ENCODE measurements at places on chromosomes 5 and 9.

GRCh38 chr5:7881091-7881490, 12.1 kb downstream of the MTRR start:
- no peak for DNase-seq

- no peak for DNase-seq
Observed at GRCh38 chr9:93860694-93861658, 94.2 kb downstream of the BARX1 start.

- no peak for DNase-seq
Observed at GRCh38 chr9:107667231-107668070, 177.9 kb upstream of the KLF4 start.

DNA sequence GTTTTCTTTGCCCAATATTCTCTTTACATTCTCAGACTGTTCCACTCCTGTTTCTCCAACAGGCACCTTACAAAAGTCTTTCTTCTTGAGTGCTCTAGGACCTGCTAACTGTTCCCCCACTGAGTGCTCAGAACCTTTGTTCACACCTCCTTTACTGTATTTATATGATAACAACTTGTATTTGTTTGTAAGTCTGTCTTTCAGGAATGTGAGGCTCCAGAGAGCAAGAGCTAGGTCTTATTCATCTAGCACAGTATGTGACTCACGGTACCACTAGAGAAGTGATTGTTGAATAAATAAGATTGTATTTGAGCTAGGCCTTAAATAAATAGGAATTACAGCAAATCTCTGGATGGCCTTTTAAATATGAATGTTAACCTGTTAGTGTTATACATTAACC, 42.5 kb upstream of the MYOT start:
- DNase-seq, result no peak

DNA sequence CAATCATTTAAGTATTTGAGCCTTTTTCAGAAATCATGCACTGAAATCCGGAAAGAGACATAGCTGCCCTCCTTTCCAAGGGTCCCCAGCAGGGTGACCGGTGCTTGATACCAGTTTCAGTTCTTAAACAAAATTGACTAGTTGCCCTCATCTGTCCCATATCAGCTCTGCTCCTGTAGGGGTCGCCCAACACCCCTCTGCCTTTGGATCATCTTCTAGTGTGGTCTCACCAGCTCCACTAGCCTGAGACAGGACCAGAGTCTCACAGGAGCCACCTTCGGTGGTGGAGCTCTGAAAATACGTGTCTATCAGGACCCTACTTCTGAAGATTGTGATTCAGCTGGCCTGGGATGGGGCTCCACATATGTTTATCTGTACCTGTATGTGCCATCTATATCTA, 428.2 kb downstream of the ENC1 start:
- DNase-seq, result no peak

DNA sequence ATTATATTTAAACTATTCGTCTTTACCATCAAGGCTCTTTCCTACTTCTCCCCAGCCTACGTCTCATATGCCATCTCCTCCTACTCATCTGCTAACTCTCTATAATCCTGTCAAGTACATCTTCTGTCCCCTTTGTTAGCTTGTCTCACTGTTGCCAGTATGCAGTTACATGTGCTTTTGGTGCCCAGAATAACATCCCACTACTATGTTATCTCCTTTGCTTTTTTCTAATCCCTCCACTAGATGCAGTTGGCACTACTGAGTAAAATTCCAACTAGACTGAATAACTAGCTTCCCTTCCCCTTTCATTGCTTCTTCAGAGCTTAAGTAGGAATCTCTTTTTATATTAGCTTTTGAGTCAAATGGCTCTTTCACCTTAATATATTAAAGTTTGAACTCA, 3.0 kb upstream of the ARRDC3 start:
- no peak for DNase-seq

DNA sequence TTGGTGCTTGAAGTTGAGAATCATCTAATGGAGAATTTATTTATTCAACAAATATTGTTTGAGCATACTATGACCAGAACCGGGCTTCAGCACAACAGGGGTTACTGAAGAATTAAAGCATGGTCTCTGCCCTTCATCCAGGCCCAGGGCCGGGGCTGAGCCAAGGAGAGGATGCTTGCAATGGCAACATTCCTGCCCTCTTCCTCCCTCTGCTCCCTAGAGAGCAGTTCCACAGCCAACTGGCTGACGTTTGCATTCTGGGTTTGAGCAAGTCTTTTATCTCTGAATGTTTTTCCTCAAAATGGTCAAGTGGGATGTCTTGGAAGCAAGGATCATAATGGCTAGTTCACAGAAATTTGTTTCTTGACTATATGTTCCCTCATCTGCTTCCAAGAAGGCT, 80.7 kb downstream of the GLDC start:
- DNase-seq, result no peak

- peak; percentile 77 for DNase-seq
Observed at GRCh38 chr9:72680593-72681282, 159.3 kb downstream of the TMC1 start.

- no peak for DNase-seq
Observed at GRCh38 chr9:84669013-84669287, 579 bp upstream of the NTRK2 start.

- no peak for DNase-seq
Observed at GRCh38 chr9:70566751-70567150, 152.3 kb upstream of the KLF9 start.

DNA sequence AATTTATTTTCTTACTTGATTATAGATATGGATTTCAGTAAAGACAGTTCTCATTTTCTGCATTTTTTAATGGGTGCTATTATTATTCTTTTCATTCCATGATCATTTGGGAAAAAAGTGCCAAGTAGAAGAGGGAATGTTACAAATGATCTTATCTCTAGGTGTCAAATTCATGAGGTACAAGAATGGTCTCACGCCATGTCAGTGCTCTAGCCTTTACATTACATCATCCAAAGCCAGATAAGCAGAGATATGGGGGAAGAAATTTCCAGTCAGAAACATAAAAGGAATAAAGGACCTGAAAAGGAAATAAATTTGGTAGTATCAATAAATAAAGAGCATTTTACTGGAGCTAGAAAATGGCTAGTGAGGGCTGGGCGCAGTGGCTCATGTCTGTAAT, 1544.2 kb upstream of the CDH6 start:
- no peak for DNase-seq

- DNase-seq, result no peak
Observed at GRCh38 chr5:93511445-93511844, 69.6 kb downstream of the NR2F1-AS1 start.

GRCh38 chr5:77231471-77232138, 21.1 kb downstream of the PDE8B start:
- no peak for DNase-seq

DNA sequence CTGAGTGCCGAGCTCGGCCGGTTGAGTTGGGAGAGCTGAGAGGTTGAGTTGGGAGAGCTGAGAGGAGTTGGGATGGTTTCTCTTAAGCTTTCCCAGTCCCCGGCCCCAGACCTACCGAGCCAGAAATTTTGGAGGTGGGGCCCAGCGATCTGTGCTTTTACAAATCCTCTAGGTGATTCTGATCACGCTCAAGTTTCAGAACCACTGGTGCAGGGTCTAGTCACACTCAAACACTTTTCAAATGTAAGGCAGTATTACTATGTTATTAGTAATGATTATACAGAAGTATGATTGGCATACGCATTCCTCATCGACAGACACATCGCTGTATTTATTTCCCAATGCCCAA, 256 bp upstream of the CLINT1 start:
- DNase-seq, result no peak

GRCh38 chr5:93192087-93192486, 388.9 kb downstream of the NR2F1-AS1 start:
- DNase-seq, result no peak

DNA sequence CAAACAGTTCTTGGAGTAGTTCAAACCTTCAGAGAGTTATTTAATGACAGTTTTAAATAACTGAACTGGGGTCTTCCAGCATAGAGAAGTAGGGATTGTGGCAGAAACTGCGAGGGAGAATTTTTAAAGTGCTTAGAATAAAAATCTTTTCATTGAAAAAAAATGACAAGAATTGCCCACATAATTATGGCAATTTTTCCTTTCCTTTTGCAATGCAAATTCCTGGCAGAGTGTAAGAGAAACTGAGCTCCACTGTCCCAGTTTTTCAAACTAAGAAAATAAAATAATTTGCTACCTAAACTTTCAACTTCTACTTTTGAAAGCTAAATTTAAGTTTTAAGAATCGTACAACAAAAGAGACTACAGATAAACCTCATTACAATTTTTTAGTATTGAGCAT, 2.3 kb upstream of the PTGER4 start:
- no peak for DNase-seq

GRCh38 chr9:7316166-7316795, 483.3 kb downstream of the DMAC1 start:
- DNase-seq, result no peak

DNA sequence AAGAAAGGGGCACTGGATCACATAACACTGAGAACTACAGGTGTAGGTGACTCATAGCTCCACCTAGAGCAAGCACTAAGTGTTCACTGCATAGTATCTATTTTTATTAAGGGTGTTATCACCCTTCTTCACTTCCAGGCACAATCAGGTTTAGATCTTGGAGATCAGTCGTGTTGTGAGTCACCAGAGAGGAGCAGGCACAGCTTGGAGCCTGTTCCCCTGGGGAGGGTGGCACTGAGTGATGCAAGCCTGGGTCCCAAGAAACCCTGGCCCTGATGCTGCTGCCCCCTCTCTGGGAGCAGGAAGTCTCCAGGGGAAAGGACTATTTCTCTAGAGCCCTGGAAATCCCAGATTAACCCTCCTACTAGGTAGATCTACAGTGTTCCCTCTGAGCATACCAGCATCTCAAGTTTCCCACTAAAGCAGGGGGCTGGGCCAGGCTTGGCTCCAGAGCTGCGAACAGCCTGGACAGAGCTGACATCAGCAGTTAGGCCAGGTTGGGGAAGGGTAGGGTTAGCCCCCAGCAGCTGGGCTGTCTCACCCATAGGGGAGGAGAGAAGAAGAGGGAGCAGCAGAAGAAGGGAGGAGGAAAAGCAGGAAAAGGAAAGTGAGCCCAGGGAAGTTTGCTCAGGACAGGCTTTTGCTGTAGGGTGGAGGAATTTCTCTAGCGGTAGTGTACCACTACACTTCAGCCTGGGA, 28.1 kb upstream of the SPINK4 start:
- no peak for DNase-seq

- peak; percentile 43 for DNase-seq
Observed at GRCh38 chr9:97501177-97501971, at the start of gene TMOD1. Gene TMOD1, plus strand, starts transcription at chr9:97501666. Its CDS starts 22,523 bp downstream, at chr9:97524189.

GRCh38 chr9:70801181-70801829, 320.1 kb downstream of the TRPM3 start:
- no peak for DNase-seq

DNA sequence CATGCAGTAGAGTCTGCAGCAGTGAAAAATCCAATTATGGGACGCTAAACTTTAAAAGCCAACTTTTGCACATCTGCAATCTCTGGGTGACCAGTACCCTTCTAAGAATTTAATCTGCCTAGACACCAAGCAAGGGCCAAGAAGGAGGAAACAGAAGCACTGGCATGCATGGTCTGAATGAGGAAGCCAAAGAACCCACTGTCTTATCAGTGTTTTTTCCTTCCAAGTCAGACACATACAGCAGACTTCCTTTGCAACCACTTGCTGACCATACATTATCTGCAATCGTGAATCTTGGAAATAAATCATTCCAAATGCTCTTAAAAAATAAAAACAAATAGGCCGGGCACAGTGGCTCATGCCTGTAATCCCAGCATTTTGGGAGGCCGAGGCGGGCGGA, 65.9 kb downstream of the DEPDC1B start:
- no peak for DNase-seq

- DNase-seq, result peak; percentile 71
Observed at GRCh38 chr9:87498811-87499360, 1.2 kb downstream of the DAPK1 start.

GRCh38 chr9:133788819-133789717, 50.9 kb upstream of the SARDH start:
- peak; percentile 24 for DNase-seq

GRCh38 chr5:22985446-22985845, 132.3 kb upstream of the CDH12 start:
- DNase-seq, result no peak

DNA sequence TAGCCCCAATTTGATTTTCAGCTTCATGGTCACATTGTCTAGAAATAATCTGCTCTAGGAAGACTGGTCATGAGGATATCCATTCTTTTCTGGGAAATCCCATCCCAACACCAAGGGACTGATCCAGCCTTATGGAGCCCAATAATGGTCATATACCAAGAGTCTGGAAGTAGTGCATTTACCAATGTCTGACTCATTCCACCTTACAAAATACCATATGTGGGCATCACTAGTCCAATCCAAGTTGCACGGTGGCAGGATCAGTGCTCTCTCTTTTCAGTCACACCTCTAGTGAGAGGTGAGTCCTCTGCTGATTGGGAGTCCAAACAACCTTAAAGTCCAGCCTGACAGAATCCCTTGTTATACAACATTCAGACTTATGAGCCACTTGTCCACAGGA, 73.7 kb downstream of the FEM1C start:
- DNase-seq, result no peak

DNA sequence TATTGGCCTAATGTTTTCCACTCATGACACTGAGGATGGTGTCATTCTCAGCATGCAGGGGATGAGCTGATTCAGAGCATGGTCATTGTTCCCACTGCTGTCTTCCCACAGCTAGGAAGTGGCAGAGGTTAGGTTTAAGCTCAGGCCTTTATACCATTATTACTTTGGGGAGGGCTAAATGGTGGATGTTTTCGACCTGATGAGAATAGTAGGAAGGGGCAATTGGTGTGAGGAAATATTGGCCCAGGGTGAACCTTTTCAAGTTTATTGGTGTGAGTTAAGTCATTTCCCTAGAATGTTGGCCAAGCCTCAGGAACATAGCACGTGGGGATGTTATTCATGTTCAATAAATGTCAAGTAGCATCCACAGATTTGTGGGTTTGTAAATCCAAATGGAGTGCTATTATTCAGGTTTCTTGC, 59.6 kb downstream of the ARHGAP26 start:
- DNase-seq, result no peak

DNA sequence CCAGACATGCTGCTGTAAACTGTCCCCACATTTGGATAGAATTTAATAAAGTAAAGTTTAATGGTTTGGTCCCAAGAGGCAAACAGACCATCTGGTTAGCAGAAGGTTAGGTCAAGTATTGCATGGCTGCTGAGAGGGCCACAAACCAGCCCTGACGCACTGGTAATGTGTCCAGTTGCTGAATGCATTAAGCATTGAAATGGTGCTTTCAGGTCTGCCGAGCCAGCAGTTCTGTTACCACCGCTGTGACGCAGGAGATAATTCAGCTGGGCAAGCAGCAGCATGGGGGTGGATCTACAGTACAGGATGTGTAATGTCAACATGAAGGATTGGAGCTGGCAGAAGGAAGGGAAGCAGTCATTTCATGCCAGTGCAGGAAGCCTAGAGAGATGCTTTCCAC, 16.0 kb downstream of the ZNF462 start:
- peak; percentile 47 for DNase-seq

DNA sequence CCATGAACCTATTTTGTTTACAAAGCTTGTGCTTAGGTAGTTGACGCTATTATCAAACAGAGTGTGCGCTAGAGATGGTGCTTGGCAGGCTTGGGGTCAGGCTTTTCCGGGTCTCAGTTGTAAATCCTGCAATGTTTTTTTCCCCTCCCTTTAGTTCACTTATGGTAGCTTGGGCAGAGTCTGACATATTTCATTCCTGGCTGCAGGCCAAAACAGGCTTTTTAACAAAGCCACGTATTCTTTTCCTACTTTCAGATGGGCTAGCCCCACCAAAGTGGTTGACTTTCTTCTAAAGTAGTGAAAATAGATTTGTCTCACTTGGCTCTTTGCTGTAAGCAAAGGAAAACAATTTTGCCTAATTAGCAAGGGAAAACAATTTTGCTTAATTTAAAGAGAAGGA, 58.0 kb upstream of the FBN2 start:
- peak; percentile 37 for DNase-seq

Measured in brain (organoid and tissue), 16 donors.